ENCODE measurements at places on chromosomes 4 and X. TPM values are rescaled to one million over a fixed set of nuclear protein-coding genes. Genes with fewer than 3 reads are reported as not detected.

Gene IDUA
- 23.4 TPM for total RNA-seq

Gene TAF7L
- not detected for total RNA-seq

Gene PCDH19
- total RNA-seq, result 3.0 TPM

Gene RHOXF2
- not detected for total RNA-seq

Gene TASL
- total RNA-seq, result 0.54 TPM

Gene EDA2R
- 8.5 TPM for total RNA-seq
